CD4-positive, CD25-positive, alpha-beta regulatory T cell (primary cell): ENCODE measurements at places on chromosomes 7 and 10.

GRCh38 chr10:28294809-28295208 lies 8.1 kb downstream of the MPP7 start:
- no peak for DNase-seq

DNA sequence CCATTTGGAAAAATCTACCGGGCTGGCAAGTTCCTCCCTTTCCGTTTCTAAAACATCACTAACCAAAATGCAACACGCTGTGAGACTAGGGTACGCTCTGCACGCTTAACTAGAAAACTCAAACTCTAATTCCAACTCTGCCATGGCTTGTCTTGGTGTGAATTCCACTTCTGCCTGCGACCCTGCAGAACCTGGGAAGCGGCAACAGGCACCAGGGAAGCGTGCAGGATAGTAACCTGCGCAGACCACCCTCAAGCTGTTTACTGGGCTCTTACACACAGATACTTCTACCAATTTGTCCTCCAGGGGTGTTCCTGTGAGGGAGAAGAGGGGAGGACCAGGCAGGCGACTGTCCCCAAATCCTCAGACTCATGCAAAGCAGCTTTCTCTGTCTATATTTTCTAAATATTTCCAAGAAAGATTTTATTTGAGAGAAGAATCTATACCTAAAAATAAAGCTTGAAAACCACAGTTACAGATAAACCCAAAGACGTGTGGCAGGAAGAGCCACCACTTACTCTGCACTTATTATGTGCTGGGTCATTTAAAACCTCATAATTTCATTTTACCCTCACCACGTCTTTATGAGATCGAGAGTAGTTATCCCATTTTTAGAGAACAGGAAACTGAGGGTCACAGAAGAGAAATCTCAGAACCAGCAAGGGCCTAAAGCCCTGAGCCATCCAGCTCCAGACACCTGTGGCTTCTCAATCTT lies 52.9 kb downstream of the CPXM2 start:
- DNase-seq = no peak

DNA sequence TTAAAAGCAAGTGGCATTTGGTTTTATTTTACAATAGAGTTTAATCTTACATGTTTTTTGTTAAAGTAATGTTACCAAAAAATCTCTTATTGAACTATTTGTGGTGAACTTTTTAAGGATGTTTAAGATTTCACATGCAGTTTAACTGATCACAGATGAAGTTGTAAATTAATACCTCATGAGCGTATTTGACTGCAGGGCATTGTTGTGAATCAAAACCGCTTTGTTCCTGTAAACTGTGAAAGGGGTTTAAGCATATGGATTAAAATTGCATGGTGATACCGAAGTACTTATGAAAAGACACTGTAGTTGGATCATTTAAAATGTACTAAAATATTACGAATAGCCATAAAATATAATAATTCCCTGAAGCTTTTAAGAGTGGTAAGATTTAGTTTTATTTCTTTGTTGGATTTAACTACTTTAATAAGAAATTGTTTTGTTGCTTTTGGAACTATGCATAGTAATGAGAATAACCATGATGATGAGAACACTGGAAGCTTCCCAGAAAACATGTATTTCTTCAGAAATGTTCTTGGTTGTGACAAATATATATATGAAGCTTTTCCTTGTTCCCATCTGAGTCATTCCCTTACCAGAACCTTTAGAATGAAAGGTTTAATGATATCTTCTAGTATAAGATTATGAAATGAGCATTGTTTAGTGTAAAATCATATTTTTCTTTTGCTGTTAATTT lies 131.3 kb downstream of the ADK start:
- no peak for DNase-seq

- DNase-seq = no peak
Measured at GRCh38 chr10:118483496-118483895, 112.0 kb downstream of the PRLHR start.

GRCh38 chr10:110023785-110024465 lies 16.1 kb downstream of the ADD3 start:
- no peak for DNase-seq

GRCh38 chr7:102468478-102469350 lies 3.9 kb downstream of the LRWD1 start:
- DNase-seq = no peak

DNA sequence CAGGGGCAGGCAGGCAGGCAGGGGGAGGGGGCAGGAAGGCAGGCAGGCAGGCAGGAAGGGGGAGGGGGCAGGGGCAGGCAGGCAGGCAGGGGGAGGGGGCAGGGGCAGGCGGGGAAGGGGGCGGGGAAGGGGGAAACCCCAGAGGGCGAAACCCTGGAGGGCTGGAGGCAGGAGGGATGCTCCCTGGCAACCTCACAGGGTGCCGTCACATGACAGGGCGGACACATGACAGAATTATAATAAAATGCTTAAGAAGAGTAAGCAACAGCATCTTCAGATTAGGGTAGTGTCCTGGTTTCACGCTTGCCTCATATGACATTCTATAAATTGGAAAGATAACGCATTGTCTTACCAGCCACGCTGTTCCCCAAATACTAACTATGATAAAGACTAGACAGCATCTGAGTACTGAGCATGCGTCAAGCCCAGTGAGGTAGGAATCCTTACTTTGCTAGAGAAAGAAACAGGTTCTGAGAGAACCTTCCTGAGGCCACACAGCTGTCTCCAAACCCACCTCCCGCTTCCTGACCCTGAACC lies 131.6 kb downstream of the DIP2C start:
- DNase-seq = no peak

GRCh38 chr7:6630007-6630849 lies 6.9 kb upstream of the ZNF316 start:
- DNase-seq = no peak

GRCh38 chr10:78577712-78578111 lies 491.1 kb upstream of the ZMIZ1 start:
- DNase-seq = no peak

DNA sequence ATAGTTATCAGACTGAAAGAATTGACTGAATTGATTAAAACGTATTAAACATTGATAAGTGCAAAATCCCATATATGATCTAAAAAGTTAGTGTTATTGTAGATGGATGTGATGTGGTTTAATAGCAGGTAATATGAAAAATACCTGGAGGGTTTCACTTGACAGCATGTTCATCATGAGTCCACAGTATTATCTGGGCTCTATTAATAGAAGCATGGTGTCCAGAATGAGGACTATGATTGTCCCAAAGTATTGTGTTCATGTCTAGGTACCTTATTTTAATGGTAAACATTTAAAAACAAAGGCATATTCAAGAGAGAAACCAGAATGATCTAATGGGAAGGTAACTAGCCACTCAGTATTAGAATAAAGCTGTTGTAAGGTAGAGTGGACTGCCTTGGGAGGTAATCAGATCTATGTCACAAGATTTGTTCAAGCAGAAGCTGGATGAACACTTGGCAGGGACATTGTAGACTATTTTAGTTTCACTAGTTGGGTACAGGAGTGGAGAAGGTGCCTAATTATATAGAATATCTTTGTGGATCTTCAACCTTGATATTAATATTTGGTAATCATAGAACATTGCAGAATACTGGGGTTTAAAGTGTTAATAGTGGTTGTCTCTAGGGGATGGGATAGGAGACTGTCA lies 43.5 kb downstream of the MCU start:
- no peak for DNase-seq

DNA sequence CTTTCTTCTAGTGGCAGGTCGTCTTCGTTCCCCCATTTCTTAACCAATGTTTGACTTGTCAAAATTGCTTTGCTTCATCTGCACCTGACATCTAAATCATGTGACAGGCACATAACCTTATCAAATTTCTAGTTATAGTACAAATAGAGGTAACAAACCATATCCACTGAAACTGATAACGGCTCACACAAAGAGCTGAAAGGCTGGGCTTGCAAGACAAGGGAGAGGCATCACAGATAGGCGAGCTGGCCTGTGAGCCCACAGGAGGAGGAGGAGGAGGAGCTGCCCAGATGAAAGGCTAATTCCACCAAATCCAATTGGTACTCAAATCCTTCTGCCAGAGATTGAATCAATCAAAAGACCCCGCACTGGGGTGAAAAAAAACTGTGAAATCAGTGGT lies 80.2 kb upstream of the NEBL start:
- no peak for DNase-seq

DNA sequence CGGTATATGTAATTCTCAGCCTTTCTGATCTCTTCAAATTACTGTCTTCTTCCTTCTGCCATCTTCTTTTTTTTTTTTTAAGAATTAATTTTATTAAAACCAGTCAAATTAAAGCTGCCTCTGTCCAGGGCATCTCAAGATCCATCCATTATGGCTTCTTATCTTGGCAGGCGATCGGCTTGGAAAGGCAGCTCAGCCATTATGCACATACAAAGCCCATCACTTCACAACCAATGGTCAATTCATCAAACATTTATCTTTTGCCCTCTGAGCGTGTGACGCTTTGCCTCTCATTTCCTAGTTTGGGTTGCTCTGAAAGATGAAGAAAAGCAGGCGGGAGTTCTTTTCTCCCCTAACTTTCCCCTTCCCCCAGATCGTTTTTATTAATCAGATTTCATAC lies 591.6 kb downstream of the LRMDA start:
- no peak for DNase-seq

GRCh38 chr10:63200431-63200830 lies 67.3 kb downstream of the NRBF2 start:
- DNase-seq = no peak

GRCh38 chr10:126842836-126843235 lies 62.4 kb upstream of the DOCK1 start:
- DNase-seq = no peak

DNA sequence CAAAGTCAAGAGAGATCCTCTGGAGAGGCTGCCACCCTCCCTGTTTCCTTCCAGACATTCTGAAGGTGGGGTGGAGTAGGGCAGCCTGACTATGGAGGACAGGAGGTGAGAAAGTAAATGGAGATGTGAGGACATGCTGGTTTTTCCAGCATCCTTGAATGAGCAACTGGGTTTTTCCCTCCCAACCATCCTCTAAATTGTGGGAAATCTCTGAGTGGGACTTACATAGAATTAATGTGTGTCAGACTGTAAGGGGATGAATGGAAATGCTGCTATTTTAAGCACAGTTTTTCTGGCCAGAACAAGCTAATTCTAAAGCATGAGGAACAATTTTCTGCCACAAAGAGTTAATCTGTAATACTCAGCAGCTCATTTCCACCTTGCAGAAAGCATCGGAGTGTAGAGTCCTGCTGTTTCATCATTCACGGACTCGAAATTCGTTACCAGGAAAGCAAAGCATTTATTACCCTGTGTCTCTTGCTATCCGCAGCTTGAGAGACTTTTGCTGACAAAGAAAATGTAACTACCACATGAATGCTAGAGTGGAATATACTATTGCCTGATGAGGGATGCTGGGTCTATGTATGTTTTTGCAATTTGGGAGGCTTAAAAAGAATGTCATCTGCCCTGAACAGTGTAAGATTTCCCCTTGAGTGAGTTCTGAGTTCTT lies 213.0 kb downstream of the CELF2 start:
- no peak for DNase-seq

DNA sequence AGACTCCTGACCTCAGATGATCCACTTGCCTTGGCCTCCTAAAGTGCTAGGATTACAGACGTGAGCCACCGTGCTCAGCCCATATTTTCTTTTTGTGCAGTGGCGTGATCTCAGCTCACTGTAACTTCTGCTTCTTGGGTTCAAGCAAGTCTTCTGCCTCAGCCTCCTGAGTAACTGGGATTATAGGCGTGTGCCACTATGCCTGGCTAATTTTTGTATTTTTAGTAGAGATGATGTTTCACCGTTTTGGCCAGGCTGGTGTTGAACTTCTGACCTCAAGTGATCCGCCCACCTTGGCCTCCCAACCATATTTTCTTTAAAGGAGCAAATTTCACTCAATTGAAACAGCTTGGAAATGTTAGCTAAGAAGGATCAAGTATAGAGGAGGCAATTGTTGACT lies 16.5 kb downstream of the GBF1 start:
- DNase-seq = no peak

- no peak for DNase-seq
Measured at GRCh38 chr7:99079104-99079503, 64.8 kb downstream of the SMURF1 start.

DNA sequence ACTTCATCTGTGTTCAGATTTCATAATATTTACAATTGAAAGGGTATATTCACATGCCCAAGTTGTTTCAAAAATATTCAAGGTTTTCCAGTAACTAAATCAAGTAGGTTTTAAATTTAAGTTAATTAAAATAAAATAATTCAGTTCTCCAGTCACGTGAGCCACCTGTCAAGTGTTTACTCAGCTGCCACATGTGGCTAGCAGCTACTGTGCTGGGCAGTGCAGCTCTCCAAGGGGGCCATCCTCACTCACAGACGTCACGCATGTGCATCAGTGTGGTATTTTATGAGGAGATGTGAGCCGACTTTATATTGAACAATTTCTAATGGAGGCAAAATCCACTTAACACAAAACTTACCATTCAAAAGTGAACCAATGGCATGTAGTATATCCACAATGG lies 69.7 kb upstream of the CAMK2B start:
- no peak for DNase-seq

DNA sequence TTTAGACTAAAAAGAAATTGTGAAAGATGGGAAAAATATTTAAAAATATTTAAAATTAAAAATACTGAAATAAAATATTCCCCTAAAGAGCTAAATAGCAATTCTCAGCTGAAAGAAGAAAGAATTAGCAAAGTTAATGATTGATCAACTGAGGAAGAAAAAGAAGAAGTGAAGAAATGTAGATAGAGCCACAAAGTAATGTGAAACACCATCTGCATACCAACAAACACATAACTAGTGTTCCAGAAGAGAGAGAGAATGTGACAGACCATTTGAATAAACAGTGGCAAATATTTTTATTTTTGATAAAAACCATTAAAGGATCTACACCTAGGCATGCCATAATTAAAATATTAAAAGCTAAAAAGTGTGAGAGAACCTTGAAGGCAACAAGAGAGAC lies 784.5 kb upstream of the ZWINT start:
- DNase-seq = no peak

- DNase-seq = no peak
Measured at GRCh38 chr10:24207341-24207740, 1.6 kb upstream of the KIAA1217 start.

DNA sequence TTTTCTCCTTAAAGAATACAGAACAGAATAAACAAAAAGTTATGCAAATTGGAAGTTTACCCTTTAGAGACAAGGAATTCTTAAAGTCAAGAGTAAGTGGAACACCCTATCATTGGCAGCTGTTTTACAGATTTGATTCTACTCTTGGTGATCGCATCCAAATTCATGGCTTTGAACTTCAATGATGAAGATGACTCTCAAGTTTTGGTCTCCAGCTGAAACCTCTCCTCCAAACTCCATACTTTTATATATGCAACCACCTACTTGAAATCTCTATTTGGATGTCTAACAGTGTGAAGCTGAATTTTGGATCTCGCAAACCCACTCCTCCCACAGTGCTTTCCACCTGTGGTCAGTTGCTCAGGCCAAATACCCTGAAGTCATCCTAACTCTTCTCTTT lies 80.4 kb downstream of the EPC1 start:
- no peak for DNase-seq
